Immature natural killer cell (primary cell): ENCODE measurements at places on chromosomes 1 and 21. TPM values are rescaled to one million over a fixed set of nuclear protein-coding genes. Genes with fewer than 3 reads are reported as not detected.

GRCh38 chr1:150688763-150689162 is 8.2 kb downstream of the GOLPH3L start:
- DNase-seq, result no peak
- H3K36me3 ChIP-seq, result peaks cover 5% of the 10 kb centered on the region
- peaks cover 30% of the 10 kb centered on the region for H3K4me1 ChIP-seq
- H3K4me3 ChIP-seq, result no peak overlapping the region

- peaks cover 2% of the 10 kb centered on the region for H3K27me3 ChIP-seq
- H3K27ac ChIP-seq, result peak overlapping the region; percentile 10
- peaks cover 8% of the 10 kb centered on the region for H3K36me3 ChIP-seq
- H3K4me1 ChIP-seq, result peaks cover 40% of the 10 kb centered on the region
These were observed 68.6 kb downstream of the RPAP2 start for GRCh38 chr1:92367496-92367895.

- H3K36me3 ChIP-seq, result no peaks in the 10 kb centered on the region
- peaks cover 77% of the 10 kb centered on the region for H3K4me1 ChIP-seq
- H3K27me3 ChIP-seq, result no peaks in the 10 kb centered on the region
- peak; percentile 72 for DNase-seq
These were observed 14.4 kb downstream of the CD58 start for GRCh38 chr1:116556289-116557006.

GRCh38 chr1:47449822-47450552 is 12.1 kb downstream of the FOXD2 start:
- H3K36me3 ChIP-seq, result no peaks in the 10 kb centered on the region
- H3K4me3 ChIP-seq, result no peak overlapping the region
- peaks cover 4% of the 10 kb centered on the region for H3K4me1 ChIP-seq
- H3K27ac ChIP-seq, result no peak overlapping the region
- H3K27me3 ChIP-seq, result peaks cover 47% of the 10 kb centered on the region

- H3K4me3 ChIP-seq, result no peak overlapping the region
- peaks cover 14% of the 10 kb centered on the region for H3K36me3 ChIP-seq
- H3K4me1 ChIP-seq, result peaks cover 11% of the 10 kb centered on the region
- H3K27ac ChIP-seq, result no peak overlapping the region
- DNase-seq, result no peak
These were observed 328.4 kb downstream of the PLA2G4A start for GRCh38 chr1:187157115-187157514.

GRCh38 chr21:42003051-42003461 is 7.1 kb downstream of the ZBTB21 start:
- H3K4me1 ChIP-seq, result no peaks in the 10 kb centered on the region
- H3K27ac ChIP-seq, result no peak overlapping the region
- H3K36me3 ChIP-seq, result peaks cover 20% of the 10 kb centered on the region
- no peak for DNase-seq
- no peak overlapping the region for H3K4me3 ChIP-seq

- H3K4me1 ChIP-seq, result peaks cover 13% of the 10 kb centered on the region
- no peak overlapping the region for H3K4me3 ChIP-seq
- no peak overlapping the region for H3K27ac ChIP-seq
- no peaks in the 10 kb centered on the region for H3K36me3 ChIP-seq
These were observed 101.5 kb upstream of the TLR5 start for GRCh38 chr1:223244366-223245103.

GRCh38 chr1:23799570-23800399 is 769 bp downstream of the GALE start:
- peaks cover 5% of the 10 kb centered on the region for H3K27me3 ChIP-seq
- H3K27ac ChIP-seq, result peak overlapping the region; percentile 95
- peaks cover 23% of the 10 kb centered on the region for H3K4me1 ChIP-seq
- no peaks in the 10 kb centered on the region for H3K36me3 ChIP-seq
- peak; percentile 54 for DNase-seq

GRCh38 chr1:167856711-167857418 is 57.1 kb downstream of the ADCY10 start:
- no peaks in the 10 kb centered on the region for H3K27me3 ChIP-seq
- no peaks in the 10 kb centered on the region for H3K4me1 ChIP-seq
- no peak for DNase-seq
- H3K4me3 ChIP-seq, result no peak overlapping the region
- H3K27ac ChIP-seq, result no peak overlapping the region
- H3K36me3 ChIP-seq, result no peaks in the 10 kb centered on the region

DNA sequence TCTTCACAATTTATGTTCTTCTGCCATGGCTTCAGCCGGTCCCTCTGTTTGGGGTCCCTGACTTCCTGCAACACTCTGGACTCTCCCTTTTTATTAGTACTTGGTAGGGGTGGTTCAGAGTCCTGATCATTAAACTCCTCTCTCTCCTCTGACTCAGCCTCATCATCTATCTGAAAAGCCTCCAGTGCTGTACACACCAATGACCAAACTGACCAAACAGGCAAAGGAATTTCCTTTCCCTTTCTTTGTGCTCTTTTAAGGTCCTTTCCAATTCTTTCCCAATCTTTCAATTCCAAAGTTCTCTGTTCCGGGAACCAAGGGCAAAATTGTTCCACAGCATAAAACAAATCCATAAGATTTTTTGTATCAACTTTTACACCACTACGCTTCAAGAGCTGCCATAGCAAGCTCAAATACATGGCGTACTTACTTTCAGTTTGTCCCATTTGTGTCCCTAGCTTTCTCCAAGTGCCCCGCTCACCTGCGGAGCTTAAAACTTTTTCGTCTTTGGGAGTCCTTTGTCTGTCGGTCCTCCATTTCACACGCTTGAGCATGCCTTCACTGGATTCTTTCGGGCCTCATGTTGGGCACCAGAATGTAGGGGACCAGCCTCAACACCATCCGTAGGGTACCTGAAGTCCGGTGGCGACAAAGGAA is 9.6 kb downstream of the DAP3 start:
- H3K27ac ChIP-seq, result no peak overlapping the region
- no peak overlapping the region for H3K4me3 ChIP-seq
- H3K27me3 ChIP-seq, result no peaks in the 10 kb centered on the region

Gene CFHR2
- not detected for polyA plus RNA-seq

Gene HAO2
- polyA plus RNA-seq, result not detected

Gene AGT
- not detected for polyA plus RNA-seq

Gene KCNH1
- polyA plus RNA-seq, result not detected

Gene OR10J1
- not detected for polyA plus RNA-seq

Gene GJB3
- not detected for polyA plus RNA-seq

Gene AADACL4
- polyA plus RNA-seq, result not detected

Gene S100A7
- not detected for polyA plus RNA-seq
